Testis (tissue), 5 donors: ENCODE measurements at places on chromosomes 4 and X. TPM values are rescaled to one million over a fixed set of nuclear protein-coding genes. Genes with fewer than 3 reads are reported as not detected.

DNA sequence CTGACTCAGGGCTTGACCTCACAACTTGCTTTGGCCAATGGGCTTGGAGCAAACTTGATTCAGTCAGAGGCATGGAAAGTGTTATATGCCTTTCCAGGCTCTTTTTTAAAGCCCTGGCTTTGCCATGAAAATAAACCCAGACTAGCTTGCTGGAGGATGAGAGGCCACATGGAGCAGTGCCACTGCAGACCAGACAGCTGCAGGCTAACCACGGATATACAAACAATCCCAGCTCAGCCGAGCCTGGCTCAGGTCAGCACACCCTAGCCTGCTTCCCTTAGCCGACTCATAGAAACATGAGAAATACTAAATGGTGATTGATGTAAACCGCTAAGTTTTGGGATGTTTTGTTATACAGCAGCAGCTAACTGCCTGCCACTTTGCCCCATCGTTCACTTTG, 345.1 kb downstream of the ARHGAP10 start:
- no peak for DNase-seq
- no peak overlapping the region for H3K4me3 ChIP-seq
- no peaks in the 10 kb centered on the region for H3K27me3 ChIP-seq
- H3K36me3 ChIP-seq = no peaks in the 10 kb centered on the region
- H3K27ac ChIP-seq = no peak overlapping the region

EREG gene
- total RNA-seq = 0.37 TPM

DNA sequence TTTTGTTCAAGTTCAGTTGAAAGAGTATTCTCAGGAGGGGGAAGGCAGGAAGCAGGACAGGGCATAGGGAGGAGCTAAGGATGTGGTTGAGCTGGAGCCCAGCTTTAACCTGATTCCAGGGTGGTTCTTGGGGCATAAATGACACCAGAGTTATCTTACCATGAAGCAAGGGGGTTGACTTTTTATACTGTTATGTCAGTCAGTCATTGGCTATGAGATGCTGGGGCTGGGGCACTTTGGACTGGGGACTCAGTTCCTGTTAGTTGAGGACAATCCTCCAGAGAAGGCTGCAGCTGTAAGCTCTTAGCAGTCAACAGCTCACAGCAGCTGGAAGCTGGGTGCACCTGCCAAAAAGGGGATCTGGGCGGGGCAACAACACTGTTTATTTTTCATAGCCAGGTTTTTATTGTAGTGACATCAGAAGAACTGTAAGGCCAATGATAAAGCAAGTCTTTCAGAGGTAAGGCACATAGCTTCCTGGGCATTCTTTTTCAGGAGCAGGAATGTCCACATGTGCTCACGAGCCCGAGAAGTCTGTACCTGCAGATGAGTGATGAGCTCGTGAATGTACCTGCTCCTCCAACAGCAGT, 78.5 kb downstream of the MID1IP1 start:
- no peaks in the 10 kb centered on the region for H3K27me3 ChIP-seq
- DNase-seq = no peak
- no peak overlapping the region for H3K27ac ChIP-seq
- H3K4me3 ChIP-seq = no peak overlapping the region

UGT2A3 gene
- not detected for total RNA-seq
